ENCODE measurements at places on chromosomes 6 and 20. TPM values are rescaled to one million over a fixed set of nuclear protein-coding genes. Genes with fewer than 3 reads are reported as not detected.
A peak's percentile ranks its signal among the peaks of the same experiment; 100 is the strongest.

DNA sequence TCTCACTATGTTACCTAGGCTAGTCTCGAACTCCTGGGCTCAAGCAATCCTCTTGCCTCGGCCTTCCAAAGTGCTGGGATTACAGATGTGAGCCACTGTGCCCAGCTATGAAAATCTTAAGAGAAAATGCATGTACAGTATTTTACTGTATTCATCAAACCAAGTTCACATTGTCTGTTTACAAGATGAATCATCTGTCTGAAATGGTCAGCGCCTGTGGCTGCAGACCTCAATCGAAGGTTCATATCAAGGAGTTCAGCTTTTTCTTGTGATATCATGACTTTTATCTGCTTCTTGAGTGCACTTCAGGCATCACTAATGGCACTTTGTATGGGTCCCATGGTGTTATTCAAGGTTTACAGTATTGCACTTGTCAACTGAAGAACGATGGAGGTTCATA lies 155.1 kb downstream of the SLC16A10 start:
- peak; percentile 52 for DNase-seq

DNA sequence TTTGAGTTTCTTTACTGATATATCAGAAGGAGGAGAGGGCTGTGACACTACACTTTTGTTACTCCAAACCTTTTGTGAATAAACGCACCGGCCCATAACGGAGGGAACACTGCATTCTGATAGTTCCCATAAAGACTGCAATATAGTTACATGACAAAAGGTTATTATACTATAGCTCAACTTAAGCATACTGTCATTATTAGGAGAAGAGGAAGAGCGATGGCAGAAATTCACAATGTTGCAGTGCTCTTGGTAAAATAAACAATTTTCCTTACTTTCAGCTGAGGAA lies 2.3 kb upstream of the PDE10A start:
- no peak for DNase-seq

DNA sequence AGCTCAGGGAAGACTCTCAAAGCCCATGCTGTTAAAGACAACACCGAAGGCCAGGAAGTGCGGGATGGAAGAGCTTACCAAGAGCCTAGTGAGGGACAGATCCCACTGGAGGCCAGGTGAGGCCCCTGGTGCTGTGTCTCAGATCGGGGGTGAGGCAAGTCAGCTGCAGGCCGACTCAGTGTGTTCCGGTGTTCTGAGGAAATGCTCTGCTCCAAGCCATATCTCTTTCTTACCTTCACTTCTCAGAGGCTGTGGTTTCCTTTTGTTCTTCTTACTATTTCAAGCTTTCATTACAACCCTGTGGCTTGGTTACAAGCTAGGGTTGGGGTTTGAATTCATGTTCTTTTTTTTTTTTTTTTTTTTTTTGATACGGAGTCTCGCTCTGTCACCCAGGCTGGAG lies 114.3 kb upstream of the ZFP64 start:
- no peak for DNase-seq

DNA sequence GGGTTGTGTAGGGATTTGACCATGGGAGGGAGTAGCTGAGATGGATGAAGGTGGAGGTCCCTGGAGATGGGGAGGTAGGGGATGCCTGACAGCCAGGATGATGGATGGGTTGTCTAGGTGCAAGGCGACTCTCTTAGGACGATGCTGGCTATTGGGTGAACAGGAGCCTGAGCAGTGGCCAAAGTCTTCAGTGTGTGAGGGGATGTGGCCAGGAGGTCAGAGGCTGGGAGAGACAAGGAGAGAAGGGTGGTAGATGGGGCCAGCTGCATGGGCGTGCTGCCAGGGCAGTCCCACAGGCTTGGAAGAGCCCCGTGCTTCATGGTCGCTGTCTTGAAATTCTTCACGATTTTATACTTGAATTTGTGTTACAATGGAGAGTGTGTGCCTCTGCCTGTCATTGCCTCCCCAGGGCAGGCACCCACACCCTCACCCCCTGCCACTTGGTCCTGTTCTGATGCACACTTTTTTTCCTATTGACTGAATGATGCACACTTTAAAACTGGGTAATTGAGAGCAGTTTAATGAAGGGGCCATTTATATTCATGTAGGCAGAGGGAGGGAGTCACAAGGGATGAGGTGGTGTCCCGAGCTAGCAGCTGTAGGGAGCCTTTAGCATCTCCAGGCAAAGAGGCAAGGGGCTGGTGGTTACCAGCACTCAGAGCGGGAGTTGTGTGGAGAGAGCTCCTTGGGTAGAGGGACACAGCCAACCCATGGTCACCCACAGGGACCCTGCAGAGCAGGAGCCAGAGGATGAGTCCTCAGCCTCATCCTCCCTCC lies 120.7 kb downstream of the DHX35 start:
- DNase-seq: no peak

DNA sequence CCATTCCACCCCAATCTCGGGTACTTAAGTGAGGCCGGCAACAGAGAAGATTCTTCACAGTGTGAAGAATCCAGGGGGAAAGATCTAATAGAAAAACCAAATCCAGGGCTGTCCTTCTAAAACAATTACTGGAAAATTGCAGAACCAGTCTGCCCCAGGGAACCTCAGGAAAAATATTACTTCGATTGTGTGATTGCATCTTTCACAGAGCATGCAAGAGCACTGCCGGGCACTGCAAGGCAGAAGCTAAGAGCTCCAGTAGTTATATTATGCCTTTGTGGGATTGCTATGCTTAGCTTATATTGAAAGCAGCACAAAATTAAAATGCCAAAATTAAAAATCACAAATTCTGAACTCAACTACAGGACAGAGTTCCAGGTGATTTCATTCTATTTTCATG lies 175.9 kb downstream of the HACE1 start:
- no peak for DNase-seq

Gene ISM1
- 0.39 TPM for polyA plus RNA-seq

Gene RAET1G
- 24.4 TPM for polyA plus RNA-seq

Gene GGTLC1
- not detected for polyA plus RNA-seq

Gene KCNK15
- polyA plus RNA-seq: 0.67 TPM

Data from A549 (cell line).